IMR-90 (cell line): ENCODE measurements at places on chromosomes 2 and 18.

GRCh38 chr2:232523682-232524597 lies 2.0 kb upstream of the CHRND start:
- peaks cover 73% of the 10 kb centered on the region for H3K27me3 ChIP-seq
- peak; percentile 5 for DNase-seq
- H3K4me3 ChIP-seq: no peak overlapping the region

- no peak overlapping the region for H3K27ac ChIP-seq
- no peaks in the 10 kb centered on the region for H3K27me3 ChIP-seq
- no peak overlapping the region for H3K4me3 ChIP-seq
- H3K4me1 ChIP-seq: no peaks in the 10 kb centered on the region; the same call in 1 of the 2 replicates
- peaks cover 27% of the 10 kb centered on the region for H3K36me3 ChIP-seq
Measured at GRCh38 chr2:239379641-239380170, 21.1 kb downstream of the HDAC4 start.

DNA sequence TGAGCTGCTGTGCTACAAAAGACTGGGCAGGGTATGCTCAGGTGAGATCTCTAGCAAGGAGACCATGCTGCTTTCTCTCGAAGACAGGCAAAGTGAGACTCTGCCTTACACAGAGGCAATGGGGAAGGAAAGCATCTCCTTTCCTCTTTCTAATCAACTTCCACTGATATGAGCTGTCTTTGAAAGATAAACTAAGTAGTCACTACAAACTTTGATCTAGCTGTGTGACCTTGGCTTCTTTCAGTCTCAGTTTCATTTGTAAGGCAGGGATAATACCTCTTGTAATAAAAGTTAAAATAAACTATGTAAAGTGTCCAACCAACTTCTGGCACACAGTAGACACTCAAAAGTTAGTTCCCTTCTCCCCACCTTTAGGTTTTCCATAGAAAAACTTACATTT lies 7.5 kb downstream of the CCDC93 start:
- H3K4me1 ChIP-seq: no peaks in the 10 kb centered on the region
- no peak overlapping the region for H3K4me3 ChIP-seq
- no peak for DNase-seq
- H3K36me3 ChIP-seq: peaks cover 20% of the 10 kb centered on the region

DNA sequence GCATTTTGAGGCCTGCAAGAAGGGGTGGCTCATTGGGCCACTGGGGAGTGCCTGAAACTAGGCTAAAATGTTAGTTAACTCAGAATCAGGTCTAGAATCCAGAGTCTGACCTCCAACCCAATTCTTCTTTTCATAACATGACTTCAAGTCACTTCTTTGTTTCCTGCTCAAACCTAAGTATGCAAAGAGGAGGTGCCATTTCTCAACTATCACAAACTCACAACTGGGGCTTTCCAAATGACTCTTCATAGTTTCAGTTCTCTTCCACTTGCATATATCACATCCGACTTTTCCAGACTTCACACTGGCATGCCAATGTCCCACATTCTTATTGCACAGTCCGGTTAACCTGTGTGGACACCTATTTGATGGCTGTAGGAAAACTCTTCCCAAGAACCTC lies 211.6 kb downstream of the TCF4 start:
- no peak overlapping the region for H3K4me3 ChIP-seq
- DNase-seq: no peak
- no peak overlapping the region for H3K27ac ChIP-seq
- H3K4me1 ChIP-seq: no peaks in the 10 kb centered on the region; the same call in 1 of the 2 replicates
- peaks cover 2% of the 10 kb centered on the region; the same call in 1 of the 2 replicates for H3K36me3 ChIP-seq

DNA sequence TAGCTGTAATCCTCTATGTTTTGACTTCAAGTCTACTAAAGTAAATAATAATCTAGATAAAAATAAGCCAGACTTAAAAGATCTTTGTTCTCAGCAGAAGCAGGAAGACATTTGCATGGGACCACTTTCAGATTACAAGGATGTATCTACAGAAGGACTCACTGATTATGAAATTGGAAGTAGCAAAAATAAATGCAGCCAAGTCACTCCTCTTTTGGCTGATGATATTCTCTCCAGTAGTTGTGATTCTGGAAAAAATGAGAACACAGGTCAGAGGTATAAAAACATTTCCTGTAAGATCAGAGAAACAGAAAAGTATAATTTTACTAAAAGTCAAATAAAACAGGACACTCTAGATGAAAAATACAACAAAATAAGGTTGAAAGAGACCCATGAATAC lies 338.4 kb downstream of the ZNF804A start:
- H3K27ac ChIP-seq: no peak overlapping the region
